PC-3 (cell line): ENCODE measurements at places on chromosomes 6 and 20.

GRCh38 chr6:30325150-30325872 is 1.4 kb upstream of the TRIM39 start:
- peak overlapping the region; percentile 87; the same call in 1 of the 2 replicates for H3K27ac ChIP-seq
- no peaks in the 10 kb centered on the region for H3K27me3 ChIP-seq
- DNase-seq = peak; percentile 61

DNA sequence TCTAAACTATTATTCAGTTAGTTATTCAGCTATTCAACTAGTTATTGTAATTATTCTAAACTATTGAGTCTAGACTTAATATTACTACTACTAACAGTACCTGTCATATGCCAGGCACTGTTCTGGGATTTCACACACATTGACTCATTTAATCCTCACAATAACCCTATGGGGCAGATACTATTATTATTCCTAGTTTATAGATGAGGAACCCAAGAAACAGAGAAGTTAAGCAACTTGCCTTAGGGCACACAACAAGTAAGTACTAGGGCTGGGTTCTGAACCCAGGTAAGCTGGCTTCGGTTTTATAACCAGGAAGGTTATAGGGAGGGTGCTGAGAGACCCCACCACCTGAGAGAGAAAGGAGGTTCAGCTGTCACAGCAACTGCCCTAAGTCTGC is 7.8 kb downstream of the TEAD3 start:
- H3K4me1 ChIP-seq = peaks cover 48% of the 10 kb centered on the region
- H3K27me3 ChIP-seq = no peaks in the 10 kb centered on the region
- no peak overlapping the region for H3K27ac ChIP-seq

GRCh38 chr6:158255275-158255988 is 56.8 kb upstream of the TULP4 start:
- DNase-seq = no peak
- no peaks in the 10 kb centered on the region for H3K4me1 ChIP-seq
- no peaks in the 10 kb centered on the region; the same call in 1 of the 2 replicates for H3K36me3 ChIP-seq
- no peak overlapping the region for H3K4me3 ChIP-seq

- no peak for DNase-seq
- peaks cover 29% of the 10 kb centered on the region for H3K27me3 ChIP-seq
- H3K4me3 ChIP-seq = no peak overlapping the region
- H3K36me3 ChIP-seq = no peaks in the 10 kb centered on the region
- peaks cover 7% of the 10 kb centered on the region for H3K4me1 ChIP-seq
- H3K27ac ChIP-seq = no peak overlapping the region
Measured at GRCh38 chr20:46823271-46823751, 71.3 kb upstream of the EYA2 start.

GRCh38 chr6:47362857-47363461 is 53.3 kb upstream of the TNFRSF21 start:
- DNase-seq = peak; percentile 40
- H3K27me3 ChIP-seq = no peaks in the 10 kb centered on the region
- no peak overlapping the region for H3K4me3 ChIP-seq
- peaks cover 31% of the 10 kb centered on the region for H3K4me1 ChIP-seq
- no peak overlapping the region for H3K27ac ChIP-seq

GRCh38 chr6:293193-294174 is 1.2 kb downstream of the DUSP22 start:
- peaks cover 15% of the 10 kb centered on the region for H3K4me1 ChIP-seq
- no peaks in the 10 kb centered on the region for H3K36me3 ChIP-seq
- peak; percentile 16 for DNase-seq
- no peaks in the 10 kb centered on the region for H3K27me3 ChIP-seq
- H3K27ac ChIP-seq = peak overlapping the region; percentile 52; the same call in 1 of the 2 replicates

DNA sequence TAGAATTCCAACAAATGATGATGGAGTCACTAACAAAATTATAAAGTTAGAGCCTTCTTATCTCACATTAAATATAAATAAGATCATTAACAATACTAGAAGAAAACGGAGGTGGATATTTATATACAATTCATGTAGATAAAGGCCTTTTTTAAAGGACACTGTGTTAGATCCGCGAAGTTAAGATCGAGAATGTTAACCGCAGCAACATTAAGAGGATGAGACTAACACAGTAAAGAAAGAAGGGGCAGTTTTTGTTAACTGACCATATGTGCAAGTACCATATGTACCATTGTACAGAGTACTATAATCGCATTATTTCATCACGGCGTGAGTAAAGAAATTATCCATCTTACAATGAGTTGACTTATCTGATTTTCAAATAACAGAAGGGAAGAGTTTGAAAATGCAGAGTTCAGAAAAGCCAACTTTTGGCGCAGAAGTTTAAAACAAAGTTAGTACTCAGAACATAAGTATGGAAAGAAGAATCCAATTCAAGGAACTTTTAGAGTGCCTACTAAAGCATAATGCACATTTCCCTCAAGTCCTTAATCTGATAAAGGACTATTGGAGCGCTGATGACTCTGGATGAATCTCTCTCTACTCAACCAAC is 1.4 kb downstream of the FBXL4 start:
- no peak overlapping the region for H3K27ac ChIP-seq
- no peak for DNase-seq
- no peaks in the 10 kb centered on the region for H3K36me3 ChIP-seq
- H3K27me3 ChIP-seq = no peaks in the 10 kb centered on the region
- H3K4me1 ChIP-seq = peaks cover 16% of the 10 kb centered on the region; the same call in 1 of the 2 replicates

DNA sequence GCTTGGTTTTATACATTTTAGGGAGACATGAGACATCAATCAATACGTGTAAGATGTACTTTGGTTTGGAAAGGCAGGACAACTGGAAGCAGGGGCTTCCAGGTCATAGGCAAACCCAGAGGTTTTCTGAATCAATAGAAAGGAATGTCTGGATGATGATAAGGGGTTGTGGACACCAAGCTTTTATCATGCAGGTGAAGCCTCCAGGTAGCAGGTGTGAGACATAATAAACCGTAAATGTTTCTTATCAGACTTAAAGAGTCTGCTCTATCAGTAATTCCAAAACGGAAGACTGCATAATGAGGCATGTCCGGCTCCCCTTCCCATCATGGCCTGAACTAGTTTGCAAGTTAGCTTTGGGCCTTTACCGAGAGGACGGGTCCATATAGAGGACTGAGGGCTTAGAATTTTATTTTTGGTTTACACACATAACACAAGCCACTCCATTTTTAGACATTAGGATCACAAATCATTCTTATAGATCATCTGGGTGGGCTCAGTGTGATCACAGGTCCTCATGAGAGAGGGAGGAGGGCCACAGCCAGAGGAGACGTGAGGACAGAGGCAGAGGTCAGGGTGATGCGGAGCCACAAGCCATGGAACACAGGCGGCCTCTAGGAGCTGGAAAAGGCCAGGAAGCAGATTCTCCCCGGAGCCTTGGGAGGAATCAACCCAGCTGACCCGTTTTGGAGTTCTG is 10.7 kb upstream of the SERPINB9 start:
- H3K27ac ChIP-seq = no peak overlapping the region
- DNase-seq = no peak
- 0 out of 2 replicates have a peak, but pooled peaks cover 3% of the 10 kb centered on the region for H3K4me1 ChIP-seq
- H3K36me3 ChIP-seq = no peaks in the 10 kb centered on the region
- H3K27me3 ChIP-seq = no peaks in the 10 kb centered on the region

DNA sequence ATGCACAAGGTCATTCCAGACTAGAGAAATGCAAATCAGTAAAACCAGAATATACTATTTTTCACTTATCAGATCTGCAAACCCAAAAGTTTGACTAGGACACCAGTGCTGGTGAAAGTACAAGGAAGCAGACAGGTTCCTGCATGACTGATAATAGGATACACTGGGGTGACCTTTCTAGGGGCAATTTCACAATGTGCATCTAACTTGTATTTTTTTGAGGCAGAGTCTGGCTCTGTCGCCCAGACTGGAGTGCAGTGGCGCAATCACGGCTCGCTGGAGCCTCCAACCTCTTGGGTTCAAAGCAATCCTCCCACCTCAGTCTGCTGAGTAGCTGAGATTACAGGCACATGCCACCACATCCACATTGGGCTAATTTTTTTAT is 11.4 kb downstream of the COMMD7 start:
- H3K4me3 ChIP-seq = no peak overlapping the region
- H3K27ac ChIP-seq = no peak overlapping the region
- H3K36me3 ChIP-seq = no peaks in the 10 kb centered on the region
- no peaks in the 10 kb centered on the region for H3K27me3 ChIP-seq
- DNase-seq = no peak
- no peaks in the 10 kb centered on the region for H3K4me1 ChIP-seq

DNA sequence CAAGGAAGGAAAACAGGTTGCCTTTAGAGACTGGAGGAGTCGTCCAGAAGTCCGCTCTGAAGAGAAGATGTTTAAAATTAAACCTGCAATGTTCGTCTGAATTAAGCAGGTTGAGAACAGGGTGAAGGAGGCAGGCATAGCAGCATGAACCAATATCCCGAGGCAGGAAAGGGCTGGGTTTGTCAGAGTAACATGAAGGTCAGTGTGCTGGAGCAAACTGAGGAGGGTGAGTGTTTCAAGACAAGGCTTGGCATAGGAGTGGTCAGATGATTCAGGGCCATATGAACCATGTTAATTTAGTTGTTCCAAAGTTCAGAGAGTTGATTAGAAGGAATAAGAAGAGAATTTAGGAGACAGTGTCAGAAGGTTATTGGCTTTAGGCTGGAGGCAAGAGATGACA is 93.3 kb downstream of the UTRN start:
- H3K36me3 ChIP-seq = no peaks in the 10 kb centered on the region; the same call in 1 of the 2 replicates
- no peaks in the 10 kb centered on the region for H3K4me1 ChIP-seq
- DNase-seq = no peak
- H3K27ac ChIP-seq = no peak overlapping the region

GRCh38 chr6:151869345-151869744 is 61.9 kb downstream of the ESR1 start:
- no peaks in the 10 kb centered on the region for H3K27me3 ChIP-seq
- H3K4me3 ChIP-seq = no peak overlapping the region
- no peaks in the 10 kb centered on the region for H3K36me3 ChIP-seq

DNA sequence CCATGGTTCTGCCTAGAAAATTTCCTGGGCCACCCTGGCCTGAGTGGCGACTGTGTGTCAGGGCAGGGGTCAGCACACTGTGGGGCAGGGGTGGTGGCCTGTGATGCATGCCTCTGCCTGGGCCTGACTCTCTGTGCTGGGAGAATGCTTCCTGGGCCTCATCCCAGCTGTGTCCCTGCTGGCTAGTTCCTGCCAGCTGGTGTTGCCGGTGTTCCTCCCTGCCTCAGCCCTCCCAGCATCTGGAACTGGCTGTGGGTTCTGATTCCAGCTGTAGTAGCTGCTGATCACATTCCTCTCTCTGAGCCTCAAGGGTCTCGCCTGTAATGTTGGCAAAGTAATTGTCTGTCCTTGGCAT is 101.5 kb downstream of the SYCP2 start:
- H3K27me3 ChIP-seq = no peaks in the 10 kb centered on the region
- no peaks in the 10 kb centered on the region for H3K36me3 ChIP-seq
- no peak for DNase-seq
- no peak overlapping the region for H3K4me3 ChIP-seq

- no peak for DNase-seq
- no peak overlapping the region for H3K27ac ChIP-seq
- H3K27me3 ChIP-seq = no peaks in the 10 kb centered on the region
- no peak overlapping the region for H3K4me3 ChIP-seq
- H3K4me1 ChIP-seq = peaks cover 18% of the 10 kb centered on the region
Measured at GRCh38 chr20:34415079-34415478, 52.0 kb downstream of the ITCH start.

DNA sequence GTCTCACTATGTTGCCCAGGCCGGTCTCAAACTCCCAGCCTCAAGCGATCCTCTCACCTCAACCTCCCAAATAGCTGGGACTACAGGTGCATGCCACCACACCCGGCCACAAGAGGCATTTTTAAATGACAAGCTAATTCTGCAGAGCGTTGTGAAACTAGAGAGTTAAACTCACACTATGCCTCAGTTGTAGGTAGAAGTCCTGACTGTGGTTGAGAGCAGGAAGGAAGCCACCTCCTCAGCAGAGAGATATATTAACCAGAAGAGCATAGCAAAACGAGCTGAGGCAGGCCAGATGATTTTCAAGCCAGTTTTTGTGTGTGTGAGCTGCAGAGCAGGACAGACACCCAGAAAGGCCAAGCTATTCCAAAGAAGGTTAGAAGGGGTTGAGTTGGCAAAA is 150.3 kb downstream of the MBOAT1 start:
- H3K36me3 ChIP-seq = no peaks in the 10 kb centered on the region
- no peak overlapping the region for H3K27ac ChIP-seq
- no peak overlapping the region for H3K4me3 ChIP-seq
- peaks cover 27% of the 10 kb centered on the region for H3K27me3 ChIP-seq

- H3K36me3 ChIP-seq = no peaks in the 10 kb centered on the region
- 0 out of 2 replicates have a peak, but pooled peaks cover 5% of the 10 kb centered on the region for H3K27me3 ChIP-seq
- peaks cover 22% of the 10 kb centered on the region for H3K4me1 ChIP-seq
- peak overlapping the region; percentile 16; the same call in 1 of the 2 replicates for H3K4me3 ChIP-seq
Measured at GRCh38 chr6:3500262-3501014, 43.6 kb upstream of the SLC22A23 start.

GRCh38 chr6:150735341-150735851 is 130.1 kb upstream of the MTHFD1L start:
- H3K27me3 ChIP-seq = no peaks in the 10 kb centered on the region
- DNase-seq = no peak
- H3K4me3 ChIP-seq = no peak overlapping the region
- no peaks in the 10 kb centered on the region for H3K4me1 ChIP-seq

DNA sequence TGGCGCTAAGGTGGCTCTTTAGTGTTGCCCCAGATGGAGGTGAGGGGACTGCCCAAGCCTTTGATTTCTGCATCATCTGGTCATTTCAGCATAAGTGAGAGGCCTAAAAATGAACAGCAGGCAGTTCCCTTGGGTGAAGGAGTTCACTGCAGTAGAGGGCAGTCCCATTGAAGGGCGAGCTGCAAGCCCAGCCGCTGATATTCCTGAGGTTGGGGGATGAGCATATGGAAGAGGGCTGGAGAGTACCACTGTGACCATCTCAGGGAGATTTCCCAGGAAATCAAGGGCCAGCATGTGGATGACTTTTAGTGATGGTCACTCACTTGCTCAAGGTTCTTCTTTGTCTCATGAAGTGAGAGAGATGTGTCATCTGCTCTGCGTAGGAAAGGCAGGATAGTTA is 9.3 kb downstream of the TOX2 start:
- DNase-seq = no peak
- H3K4me3 ChIP-seq = no peak overlapping the region
- no peaks in the 10 kb centered on the region for H3K27me3 ChIP-seq
- no peak overlapping the region for H3K27ac ChIP-seq

GRCh38 chr20:19903168-19903811 is 113.9 kb upstream of the NAA20 start:
- H3K4me3 ChIP-seq = no peak overlapping the region
- H3K27me3 ChIP-seq = no peaks in the 10 kb centered on the region
- H3K4me1 ChIP-seq = peaks cover 8% of the 10 kb centered on the region
- no peak for DNase-seq
- peaks cover 8% of the 10 kb centered on the region; the same call in 1 of the 2 replicates for H3K36me3 ChIP-seq

DNA sequence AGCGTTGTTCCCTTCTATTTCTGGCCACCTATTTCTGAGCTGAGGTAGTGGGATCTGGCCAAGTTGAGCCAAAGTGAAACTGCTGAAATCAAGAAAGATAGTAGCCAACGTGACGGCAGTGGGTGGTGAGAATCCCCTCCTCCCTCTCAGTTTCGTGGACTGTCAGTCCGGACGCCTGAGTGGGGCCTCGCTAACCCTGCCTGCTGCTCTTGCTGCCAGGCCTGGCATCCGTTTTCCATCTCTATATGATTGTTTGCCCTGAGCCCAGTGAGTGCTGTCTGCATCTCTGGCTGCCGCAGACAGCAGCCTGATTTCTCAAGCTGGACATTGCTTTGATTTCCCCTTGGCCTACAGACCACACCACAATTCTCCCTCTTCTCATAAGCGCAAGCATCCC is 23.5 kb upstream of the PAX1 start:
- H3K4me3 ChIP-seq = no peak overlapping the region
- H3K27me3 ChIP-seq = peaks cover 52% of the 10 kb centered on the region
- H3K36me3 ChIP-seq = no peaks in the 10 kb centered on the region
- no peaks in the 10 kb centered on the region for H3K4me1 ChIP-seq
- no peak overlapping the region for H3K27ac ChIP-seq
